ENCODE measurements at places on chromosomes 12 and 14.

DNA sequence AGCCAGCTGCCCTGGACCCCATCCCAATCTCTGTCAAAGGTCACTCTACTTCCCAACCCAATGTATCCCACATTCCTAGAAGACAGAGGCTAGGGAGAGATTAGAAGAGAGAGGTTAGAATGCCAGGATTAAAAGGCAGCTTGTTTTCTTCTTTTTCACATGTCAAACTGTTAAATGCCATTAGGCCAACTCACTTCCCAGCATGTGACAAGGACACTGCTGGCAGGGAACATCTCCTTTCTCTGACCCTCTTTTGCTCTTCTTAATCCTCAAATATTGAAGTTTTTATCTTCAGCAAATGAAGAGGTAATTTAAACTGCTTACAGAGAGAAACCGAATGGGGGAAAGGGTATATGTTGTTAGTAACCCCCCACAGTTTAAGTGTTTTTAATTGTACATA, 89.1 kb downstream of the BBS10 start:
- no peak for DNase-seq

DNA sequence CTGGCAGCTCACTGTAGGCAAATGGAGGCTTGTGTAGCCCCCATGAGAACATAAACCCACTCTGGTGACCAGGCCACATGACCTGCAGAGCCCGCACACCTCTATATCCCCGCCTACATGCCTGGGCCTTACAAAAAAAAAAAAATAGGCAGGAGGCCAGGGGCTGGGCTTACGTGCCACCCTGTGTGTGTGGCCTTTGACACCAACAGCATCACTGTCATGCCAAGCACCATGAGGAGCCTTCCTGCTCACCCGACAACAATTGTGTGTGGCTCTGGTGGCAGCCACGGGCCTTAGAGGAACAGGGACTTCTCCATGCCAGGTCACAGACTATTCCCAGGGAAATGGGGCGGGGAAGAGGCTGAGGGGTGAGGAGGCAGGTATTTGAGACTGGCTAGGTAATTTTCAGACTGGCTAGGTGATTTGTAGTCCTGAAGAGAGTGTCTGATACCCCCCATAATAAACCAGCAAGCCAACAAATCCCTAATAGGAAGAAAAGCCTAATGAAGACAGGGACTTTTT, 140.0 kb downstream of the DPF3 start:
- DNase-seq, result no peak

DNA sequence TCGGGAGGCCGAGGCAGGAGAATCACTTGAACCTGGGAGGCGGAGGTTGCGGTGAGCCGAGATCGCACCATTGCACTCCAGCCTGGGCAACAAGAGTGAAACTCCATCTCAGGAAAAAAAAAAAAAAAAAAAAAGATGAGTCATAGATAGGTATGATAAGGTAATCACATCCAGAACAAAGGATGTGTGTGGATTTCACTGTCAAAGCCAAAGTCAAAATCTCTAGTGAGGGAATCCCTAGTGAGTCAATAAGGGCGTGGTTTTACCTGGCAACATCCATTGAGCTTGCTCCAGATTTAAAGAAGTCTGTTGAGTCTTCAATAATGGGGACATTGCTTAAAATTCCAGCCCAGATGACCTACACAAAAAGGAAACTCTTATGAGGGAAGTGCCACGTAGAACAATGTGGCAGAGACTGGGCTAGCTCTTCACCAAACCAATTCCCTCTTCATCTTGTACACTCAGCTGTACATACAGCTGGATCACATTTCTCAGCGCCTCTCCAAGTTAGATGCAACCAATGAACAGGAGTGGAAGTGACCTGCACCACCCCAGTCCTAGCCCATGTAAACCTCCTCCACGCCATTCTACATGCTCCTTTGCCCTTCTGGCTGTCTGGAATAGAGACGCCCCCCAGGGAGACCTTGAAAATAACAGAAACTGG, 23.4 kb downstream of the ALDH1L2 start:
- DNase-seq, result no peak

DNA sequence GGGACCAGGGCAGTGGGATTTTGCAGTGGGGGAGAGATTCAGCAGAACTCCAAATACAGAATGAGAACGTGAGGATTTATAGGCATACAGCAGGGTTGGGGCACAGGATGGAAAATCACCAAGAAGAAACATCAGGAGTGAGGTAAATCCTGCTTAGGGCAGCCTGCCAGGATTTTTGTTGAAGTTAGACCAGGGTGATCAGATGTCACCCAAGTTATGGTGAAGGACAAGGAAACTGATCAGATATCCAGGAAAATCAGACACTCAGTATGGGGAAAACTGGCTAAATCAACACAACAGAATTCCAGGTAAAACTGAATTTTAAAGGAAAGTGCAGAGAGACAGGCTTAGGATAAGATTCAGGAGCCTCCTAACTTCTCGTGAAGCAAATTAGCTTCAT, 682.4 kb downstream of the TMEM121 start:
- no peak for DNase-seq

- no peak for DNase-seq
Measured at GRCh38 chr12:105013892-105014291, 27.8 kb downstream of the NOPCHAP1 start.

GRCh38 chr14:38616959-38617358, 361.1 kb upstream of the CLEC14A start:
- no peak for DNase-seq

DNA sequence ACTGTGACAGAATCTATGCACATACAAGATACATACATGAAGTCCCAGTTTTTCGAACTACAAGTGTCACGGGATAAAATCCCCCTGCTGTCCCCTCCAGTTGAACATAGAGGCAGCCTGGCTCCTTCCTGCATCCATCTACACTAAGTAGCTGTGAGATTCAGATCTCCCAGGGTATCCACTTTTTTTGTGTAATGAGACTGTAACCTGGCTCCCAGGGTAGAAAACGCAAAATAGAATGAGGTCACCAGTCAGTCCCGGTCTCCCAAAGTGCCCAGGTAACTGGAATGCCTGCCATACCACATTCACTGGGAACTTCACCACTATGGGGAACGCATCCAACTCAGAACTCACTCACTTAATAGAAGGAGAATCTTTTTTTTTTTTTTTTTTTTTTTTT, 67.8 kb downstream of the TMCC3 start:
- no peak for DNase-seq

DNA sequence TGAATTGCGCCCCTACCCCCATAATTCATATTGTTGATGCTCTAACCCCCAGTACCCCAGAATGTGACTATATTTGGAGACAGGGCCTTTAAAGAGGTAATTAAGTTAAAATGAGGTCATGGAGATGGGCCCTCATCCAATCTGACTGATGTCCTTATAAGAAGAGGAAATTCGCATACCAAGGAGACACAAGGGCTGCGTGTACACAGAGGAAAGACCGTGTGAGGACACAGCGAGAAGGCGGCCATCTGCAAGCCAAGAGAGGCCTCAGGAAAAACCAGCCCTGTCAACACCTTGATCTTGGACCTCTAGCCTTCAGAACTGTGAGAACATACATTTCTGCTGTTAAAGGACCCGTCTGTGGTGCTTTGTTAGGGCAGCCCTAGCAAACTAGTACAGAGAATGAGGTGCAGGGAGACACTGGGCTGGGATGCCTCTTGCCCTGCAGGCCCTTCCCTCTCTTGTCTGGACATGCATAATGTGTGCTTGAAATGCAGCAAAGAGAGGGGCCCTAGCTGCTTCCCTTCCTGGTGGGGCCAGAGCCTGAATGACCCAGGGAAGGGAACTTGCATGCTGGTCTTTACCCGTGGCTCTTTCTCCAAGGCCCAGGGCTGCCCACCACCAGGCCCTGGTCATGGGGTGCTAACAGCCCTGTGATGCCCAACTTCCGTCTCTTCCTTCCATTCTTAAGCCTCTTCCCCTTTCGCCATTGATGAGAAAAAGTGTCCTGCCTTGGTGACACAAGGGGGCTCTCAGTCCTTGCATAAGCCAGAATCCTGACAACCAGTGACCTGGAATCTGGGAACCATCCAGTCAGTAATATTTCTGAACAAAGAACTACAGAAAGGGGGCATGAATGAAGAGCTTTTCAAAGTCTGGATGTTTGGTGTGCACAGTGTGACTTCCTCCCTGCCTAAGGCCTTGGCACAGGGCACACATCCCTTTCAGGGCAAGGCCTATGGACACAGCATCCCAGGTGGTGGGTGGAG, 50.0 kb upstream of the GPATCH2L start:
- no peak for DNase-seq

DNA sequence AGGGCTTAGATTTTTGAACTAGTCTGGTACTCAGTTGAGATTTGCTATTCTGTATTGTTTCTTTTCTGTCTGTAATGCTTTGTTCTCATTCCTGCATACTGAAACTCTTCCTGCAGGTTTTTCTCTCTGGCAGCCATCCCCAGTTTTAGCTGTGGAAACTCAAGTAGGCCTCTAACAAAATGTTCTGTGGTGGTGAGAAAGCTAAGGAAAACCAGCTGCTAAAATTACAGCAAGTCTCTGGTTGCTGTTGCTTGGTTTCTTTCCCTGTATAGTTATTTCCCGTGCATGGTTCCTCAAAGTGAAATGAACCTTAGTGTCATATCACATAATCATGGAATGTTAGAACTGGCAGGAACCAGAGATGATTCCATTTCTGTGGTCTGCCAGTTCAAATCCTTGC, 442.5 kb downstream of the NRXN3 start:
- no peak for DNase-seq

DNA sequence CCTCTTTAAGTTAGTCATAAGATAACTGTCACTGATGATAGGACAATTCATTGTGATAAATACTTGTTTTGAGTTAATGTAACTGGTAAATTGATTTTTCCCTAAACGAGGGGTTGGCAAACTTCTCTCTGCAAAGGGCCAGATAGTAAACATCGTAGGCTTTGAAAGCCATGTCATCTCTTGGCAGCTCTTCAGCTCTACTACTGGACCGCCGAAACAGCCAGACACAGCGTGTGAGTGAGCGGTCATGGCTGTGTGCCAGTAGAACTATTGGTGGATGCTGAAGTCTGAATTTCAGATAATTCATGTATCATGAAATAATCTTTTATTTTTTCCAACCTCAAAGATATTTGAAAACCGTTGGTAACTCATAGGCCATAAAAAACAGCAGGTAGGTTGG, 9.9 kb downstream of the PIWIL1 start:
- DNase-seq, result no peak

GRCh38 chr12:101592921-101593320, 1.9 kb upstream of the MYBPC1 start:
- DNase-seq, result no peak

DNA sequence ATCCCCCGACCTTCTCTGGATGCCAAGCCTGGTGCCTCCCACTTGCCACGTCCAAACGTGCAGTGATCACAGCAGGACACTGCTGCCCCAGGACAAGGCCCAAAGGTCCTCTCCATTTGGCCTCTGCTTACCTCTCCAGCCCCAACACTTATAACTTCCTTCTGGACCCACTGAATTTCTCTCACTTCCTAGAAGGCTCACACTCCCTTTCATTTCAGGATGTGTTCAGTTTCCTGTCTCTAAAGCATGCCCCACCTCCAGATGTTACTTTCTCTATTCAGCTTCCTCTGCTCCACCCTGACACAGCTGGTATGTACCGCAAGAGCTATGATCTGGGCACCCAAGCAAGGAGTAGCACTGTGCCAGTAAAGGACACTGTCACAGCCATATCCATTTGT, 33.0 kb downstream of the CDKL1 start:
- DNase-seq, result no peak

DNA sequence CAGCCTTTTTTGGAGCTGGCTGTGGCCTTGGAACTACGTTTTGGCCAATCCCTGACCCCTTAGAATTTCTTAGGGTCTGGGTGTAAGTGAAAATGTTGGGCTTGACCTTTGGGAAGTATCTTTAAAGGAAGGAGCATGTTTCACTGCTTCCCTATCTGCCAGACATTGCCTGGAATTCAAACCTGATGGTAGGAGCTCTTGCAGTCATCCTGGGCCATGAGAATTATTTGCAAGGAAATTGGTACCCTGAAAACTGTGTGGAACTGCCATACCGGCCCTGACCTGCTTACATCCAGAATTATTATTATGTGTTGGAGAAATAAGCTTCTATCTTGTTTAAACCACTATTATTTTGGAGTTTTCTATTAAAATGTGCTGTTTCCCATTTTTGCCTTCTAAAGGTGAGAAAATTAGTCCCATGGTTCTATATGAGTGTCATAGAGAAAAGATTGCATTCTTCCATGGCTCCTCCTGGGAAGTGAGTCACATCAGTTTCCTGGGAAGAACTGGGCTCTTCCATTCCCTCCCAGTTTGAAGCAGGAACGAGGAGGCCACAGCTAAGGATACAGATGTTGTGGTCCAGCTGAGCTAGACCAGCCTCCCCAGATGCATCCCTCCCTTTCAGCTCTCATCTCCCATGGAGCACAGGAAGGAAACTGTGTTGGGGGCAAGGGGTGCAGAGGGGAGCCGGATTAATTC, 9.5 kb upstream of the PGF start:
- DNase-seq, result no peak

DNA sequence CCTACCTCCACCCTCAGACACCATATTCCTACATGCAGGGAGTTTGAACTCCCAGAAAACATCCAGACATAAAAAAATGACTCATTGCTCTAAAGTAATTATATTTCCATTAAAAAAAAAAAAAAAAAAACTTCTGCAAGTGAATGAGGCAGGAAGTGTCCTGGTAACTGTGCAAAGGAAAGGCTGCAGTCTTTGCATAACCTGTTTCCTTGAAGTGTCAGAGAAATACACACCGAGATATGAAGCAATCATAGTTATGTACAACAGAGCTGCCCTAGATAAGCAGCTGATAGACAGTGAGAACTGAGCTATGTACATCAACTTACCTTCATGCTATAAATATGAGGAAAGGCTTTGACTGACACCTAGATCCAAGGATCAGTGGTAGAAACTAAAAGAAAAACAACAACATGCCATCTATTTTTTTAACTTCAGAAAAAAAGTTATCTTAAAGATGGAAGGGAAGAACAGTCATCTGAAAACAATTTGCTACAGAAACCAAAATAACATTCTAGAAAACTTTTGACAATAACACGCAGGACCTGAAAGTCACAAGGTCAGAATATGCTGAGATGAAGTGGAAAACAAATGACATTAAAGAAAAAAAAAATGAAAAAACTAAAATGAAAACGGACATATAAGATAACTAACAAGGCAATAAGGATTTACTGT, 263.2 kb downstream of the SEC23A start:
- DNase-seq, result no peak

GRCh38 chr12:51901881-51902280, 5.4 kb upstream of the ACVRL1 start:
- DNase-seq, result no peak

- DNase-seq, result no peak
Measured at GRCh38 chr12:52727037-52727436, 23.7 kb upstream of the KRT77 start.

DNA sequence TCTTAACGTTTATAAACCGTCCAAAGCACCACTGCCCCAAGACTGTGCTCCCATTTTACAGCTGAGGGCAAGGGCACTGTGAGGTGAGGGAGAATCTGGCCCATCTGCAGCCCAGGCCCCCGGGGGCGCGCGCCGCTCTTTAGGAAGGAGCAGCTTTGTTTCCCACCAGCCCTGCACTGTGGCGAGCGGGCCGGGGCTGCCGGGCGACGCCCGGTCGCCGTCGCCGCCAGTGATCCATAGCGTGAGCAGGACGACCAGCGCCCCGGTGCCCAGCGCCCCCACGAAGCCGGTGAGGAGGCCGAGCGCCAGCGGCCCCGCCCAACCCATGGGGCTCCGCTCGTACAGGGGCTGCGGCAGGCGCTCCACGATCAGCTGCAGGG, 34.6 kb downstream of the FIGNL2 start:
- DNase-seq, result no peak

- no peak for DNase-seq
Measured at GRCh38 chr12:58570411-58570810, 349.9 kb downstream of the LRIG3 start.
